ENCODE measurements at places on chromosomes 4 and X.
A peak's percentile ranks its signal among the peaks of the same experiment; 100 is the strongest.

- no peak for DNase-seq
Observed at GRCh38 chr4:15893962-15894361, 44.6 kb downstream of the FGFBP1 start.

DNA sequence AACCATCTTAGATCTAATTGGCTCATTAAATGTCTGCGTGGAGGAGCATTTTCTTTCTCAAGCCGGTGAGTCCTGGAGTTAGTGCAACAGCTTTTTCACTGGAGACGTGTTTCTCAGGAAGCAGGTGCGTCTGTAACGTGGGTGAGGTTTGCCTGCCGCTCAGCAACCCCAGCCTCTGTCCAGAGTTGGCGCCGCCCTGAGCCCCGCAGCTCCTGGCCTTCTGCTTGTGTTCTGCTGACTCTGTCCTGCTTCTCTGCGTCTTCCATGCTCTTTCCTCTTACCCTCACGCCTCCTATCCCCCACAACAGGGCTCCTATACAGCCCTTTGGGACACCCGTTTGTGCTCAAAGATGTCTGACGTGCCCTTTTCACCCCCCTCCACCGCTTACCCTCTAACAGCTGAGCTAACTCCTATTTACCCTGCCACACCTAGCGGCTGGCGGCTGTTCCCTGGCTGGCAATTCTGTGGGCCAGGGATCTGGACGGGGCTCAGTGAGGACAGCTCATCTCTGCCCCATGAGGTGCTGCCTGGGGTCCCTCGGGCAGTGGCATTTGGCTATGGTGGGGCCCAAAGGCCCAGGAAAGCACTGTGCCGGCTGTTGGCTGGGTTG lies 18.8 kb downstream of the DOK7 start:
- DNase-seq: no peak

DNA sequence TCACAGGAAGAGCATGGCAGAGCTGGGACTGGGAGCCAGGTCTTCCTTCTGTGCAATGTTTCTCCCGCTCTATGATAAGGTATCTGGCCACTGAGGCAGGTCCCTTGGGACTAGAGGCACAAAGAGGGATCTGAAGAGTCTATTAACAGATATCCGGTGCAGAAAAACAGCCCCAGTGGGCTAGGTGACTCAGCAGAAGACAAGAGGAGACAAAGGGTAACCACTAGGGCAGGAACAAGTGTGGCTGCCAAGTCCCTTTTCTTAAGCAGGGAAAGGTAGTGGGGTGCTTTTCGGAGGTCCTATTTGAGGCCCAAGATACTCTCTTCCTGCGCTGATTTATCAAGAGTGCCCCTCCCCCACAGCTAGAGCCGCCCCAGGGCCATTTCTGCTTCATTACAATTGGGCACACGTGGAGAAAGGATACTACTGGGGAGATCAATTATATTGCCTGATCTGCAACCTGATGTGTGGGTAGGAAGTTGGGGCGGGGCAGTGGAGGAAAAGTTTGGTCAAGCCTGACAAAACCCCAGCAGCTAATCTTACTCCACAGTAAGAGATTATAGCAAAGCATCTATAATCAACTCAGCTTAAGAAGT lies at the start of gene DGAT2L6:
Gene DGAT2L6, plus strand, starts transcription at position 546 of the 596 bp plus-strand sequence. CDS start 100 bp downstream, outside the sequence.
- DNase-seq: no peak

- peak; percentile 20 for DNase-seq
Observed at GRCh38 chr4:47031011-47031678, at the start of gene GABRB1. Gene GABRB1 (plus strand): TSS chr4:47031567.

- no peak for DNase-seq
Observed at GRCh38 chrX:46953597-46953996, 41.4 kb downstream of the JADE3 start.

DNA sequence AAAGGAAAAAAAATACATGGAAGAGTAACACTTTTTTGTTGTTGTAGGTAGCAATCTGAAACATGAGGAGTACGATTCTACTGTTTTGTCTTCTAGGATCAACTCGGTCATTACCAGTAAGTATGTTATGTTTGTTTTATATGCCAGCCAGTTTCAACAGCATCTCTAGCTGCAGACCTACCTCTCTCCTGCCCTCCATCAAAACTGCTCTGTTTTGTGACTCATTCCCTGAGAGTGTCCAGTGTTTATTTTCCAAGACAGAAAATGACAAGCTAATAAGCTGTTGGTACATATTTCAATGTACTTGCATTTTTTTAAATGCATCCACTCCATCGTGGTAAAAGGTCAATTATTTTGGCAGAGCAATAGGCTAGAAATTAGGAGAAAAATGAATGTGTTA lies 347 bp downstream of the AMTN start:
- no peak for DNase-seq

GRCh38 chrX:27350476-27350875 lies 112.7 kb downstream of the PPP4R3C start:
- DNase-seq: no peak

DNA sequence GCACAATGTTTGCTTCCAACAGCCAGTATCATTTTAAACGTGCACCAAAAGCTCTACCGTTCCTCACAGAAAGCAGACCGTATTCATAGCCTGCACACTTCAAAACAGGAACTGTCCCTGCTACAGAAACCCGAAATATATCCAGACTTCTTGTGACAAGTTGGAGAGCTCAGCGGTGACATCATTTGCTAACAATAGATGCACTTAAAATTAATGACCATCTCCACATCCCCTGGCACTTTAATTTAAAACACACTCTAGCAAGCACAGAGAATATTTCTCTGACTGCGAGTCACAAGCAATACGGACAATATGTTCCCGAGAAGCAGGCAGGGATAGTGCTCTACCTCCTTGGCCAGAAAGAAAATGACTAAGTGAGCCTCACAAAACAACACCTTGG lies 2.5 kb downstream of the NYX start:
- DNase-seq: no peak

DNA sequence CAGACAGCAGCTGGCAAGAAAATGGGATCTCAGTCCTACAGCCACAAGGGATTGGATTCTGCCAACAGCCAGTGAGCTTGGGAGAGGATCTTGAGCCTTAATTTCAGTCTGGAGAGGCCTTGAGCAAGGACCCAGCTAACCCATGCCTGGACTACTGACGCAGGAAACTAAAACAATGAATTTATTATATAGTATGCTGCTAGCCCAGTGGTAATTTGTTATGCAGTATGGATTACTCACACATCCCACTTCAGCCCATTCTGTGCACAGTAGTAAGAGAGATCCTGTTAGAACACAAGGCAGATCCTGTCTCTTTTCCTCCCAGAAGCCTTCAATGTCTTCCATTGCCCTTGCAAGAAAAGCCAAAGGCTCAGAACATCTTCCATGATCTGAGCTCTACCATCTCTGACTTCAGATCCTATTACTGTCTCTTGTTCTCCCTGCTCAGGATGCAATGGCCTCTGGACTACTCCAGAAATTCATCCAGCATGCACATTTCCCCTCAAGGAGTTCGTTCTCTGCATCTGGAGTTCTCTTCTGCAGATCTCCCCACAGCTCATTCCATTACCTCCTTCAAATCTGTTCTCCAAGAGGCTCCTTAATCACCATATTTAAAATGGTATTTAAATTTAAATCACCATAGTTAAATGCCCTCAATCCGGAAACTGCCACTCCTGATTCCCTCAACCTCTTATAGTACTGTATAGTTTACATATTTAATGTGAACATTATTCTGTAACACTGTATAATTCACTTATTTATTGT lies 27.6 kb downstream of the SMIM20 start:
- no peak for DNase-seq

- DNase-seq: no peak
Observed at GRCh38 chrX:136047969-136048368, 62.7 kb downstream of the SLC9A6 start.

DNA sequence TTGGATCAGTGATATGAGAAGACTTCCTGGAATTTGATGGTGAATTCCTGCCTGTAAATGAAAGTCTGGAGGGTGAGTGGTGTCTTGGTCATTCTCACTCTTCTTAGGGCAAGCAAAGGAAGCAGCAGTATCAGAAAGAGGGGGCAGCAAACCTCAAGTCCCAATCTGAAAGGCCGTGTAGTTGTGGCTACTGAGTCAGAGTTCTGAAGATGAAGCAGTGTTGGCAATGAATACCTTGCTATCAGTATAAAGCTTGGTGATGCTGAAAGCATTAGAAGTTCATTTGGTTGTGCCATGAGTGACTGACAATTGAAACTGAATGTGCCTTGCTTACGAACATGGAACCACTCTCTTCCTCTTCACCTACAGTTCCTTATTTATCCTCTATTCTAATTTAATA lies 35.0 kb upstream of the GLRA3 start:
- DNase-seq: no peak

GRCh38 chr4:161321706-161322105 lies 842.1 kb downstream of the FSTL5 start:
- DNase-seq: no peak

- no peak for DNase-seq
Observed at GRCh38 chr4:70728091-70728490, 6.3 kb downstream of the RUFY3 start.

GRCh38 chr4:185529413-185529812 lies 5.9 kb downstream of the PDLIM3 start:
- no peak for DNase-seq

GRCh38 chr4:7660176-7661039 lies 225.7 kb upstream of the PSAPL1 start:
- DNase-seq: no peak

- no peak for DNase-seq
Observed at GRCh38 chr4:858831-859451, 33.0 kb upstream of the CPLX1 start.

GRCh38 chrX:66672106-66672505 lies 33.2 kb upstream of the EDA2R start:
- no peak for DNase-seq

GRCh38 chrX:663841-664240 lies 33.2 kb downstream of the SHOX start:
- DNase-seq: no peak

DNA sequence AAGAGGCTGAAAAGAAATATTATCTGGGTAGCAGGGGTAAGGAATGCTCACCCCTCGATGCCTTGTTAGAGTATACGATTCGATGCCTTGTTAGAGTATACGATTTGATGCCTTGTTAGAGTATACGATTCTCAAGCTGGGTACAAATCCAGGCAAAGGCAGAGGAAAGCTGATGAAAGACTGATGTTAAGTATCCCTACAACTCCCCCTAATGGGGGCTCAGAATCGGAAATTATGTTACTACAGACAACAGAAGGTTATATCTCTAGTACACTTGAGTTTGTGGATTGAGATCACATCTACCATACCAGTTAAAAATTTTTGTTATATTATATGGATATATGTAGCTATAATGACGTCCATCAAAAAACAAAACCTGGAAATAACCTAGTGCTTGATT lies 4.8 kb downstream of the LRRC66 start:
- no peak for DNase-seq

- no peak for DNase-seq
Observed at GRCh38 chrX:14386981-14387380, 142.4 kb upstream of the GLRA2 start.

All from CD4-positive, alpha-beta T cell treated with Interleukin-17A for 4 hours (primary cell).